Stimulated activated CD8-positive, alpha-beta memory T cell treated with anti-CD3 and anti-CD28 coated beads, Interleukin-2, amount 100 ng/mL, for 1 hour (primary cell): ENCODE measurements at places on chromosomes 3 and 15.

GRCh38 chr3:63597019-63597418 is 55.5 kb upstream of the SNTN start:
- no peak for DNase-seq

DNA sequence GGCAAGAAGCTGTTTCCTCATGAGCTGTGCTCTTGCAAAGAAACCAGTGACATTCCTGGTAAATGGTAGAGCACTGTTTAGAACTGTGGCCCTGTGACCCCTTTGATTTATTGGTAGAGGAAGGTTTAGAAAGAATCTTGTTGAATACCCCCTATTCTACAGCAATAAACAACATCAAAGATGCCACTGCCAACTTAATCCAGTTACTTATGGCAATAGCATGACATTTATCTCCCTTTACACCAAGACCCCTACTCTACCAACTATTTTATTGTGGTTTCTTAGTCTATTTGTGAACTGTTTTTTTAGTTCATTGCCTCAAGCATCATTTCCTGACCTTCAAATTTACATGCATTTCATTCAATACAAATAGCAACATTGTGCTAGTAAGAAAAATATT is 288.6 kb downstream of the EPHA3 start:
- DNase-seq = no peak

- DNase-seq = no peak
These were observed 60.2 kb downstream of the GRM7 start for GRCh38 chr3:6921066-6921465.

GRCh38 chr3:27357665-27358258 is 11.4 kb downstream of the NEK10 start:
- peak; percentile 41 for DNase-seq

- DNase-seq = no peak
These were observed 104.4 kb downstream of the PPP2R3A start for GRCh38 chr3:136069933-136070332.

DNA sequence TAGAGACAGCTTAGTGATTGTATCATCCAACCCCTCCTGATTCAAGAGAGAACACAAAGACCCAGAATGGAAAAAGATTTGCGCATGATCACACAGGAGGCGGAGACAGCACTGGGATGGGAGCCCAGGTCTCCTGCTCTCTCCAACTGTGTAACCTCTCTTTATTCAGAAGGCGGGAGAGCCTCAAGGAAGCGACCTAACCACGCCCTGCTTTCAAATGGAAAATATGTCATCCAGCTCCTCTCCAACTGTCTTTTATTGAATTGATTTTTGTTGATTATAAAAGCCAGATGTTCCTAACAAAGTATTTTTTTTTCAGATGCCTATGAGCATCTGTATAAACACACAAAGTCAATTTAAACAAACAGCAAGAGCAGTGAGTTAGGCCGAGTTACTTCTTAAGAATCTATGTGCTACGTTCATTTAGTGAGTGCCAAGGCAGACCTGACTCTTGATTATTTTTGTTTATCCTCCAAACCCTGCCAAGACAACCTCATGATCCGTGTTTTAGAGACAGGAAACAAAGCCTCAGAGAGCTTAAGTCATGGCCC is 74.5 kb downstream of the BFSP2 start:
- no peak for DNase-seq

GRCh38 chr15:42101861-42102260 is 7.5 kb upstream of the PLA2G4D start:
- no peak for DNase-seq

DNA sequence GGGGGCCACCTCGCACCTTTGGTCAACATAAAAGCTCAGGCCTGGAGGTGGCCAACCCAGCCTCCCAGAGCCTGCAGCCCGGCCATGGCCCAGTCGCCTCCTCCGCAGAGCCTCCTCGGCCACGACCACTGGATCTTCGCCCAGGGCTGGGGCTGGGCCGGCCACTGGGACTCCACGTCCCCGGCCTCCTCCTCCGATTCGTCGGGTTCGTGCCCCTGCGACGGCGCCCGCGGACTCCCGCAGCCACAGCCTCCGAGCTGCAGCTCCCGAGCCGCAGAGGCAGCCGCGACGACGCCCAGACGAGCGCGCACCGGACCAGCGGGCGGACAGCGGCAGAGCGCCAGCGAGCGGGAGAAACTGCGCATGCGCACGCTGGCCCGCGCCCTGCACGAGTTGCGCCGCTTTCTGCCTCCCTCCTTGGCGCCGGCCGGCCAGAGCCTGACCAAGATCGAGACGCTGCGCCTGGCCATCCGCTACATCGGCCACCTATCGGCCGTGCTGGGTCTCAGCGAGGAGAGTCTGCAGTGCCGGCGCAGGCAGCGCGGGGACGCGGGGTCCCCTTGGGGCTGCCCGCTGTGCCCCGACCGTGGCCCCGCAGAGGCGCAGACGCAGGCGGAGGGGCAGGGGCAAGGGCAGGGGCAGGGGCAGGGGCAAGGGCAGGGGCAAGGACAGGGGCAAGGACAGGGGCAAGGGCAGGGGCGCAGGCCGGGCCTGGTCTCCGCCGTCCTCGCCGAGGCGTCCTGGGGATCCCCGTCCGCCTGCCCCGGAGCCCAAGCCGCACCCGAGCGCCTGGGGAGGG is at the start of gene MESP2:
TSS of gene MESP2 (plus strand) at position 59 of the 799 bp plus-strand sequence. CDS start at position 85, 26 bp downstream.
- DNase-seq = no peak

- no peak for DNase-seq
These were observed 44.8 kb upstream of the NTRK3 start for GRCh38 chr15:88301311-88301710.

- DNase-seq = no peak
These were observed 95.4 kb downstream of the TBC1D2B start for GRCh38 chr15:77982127-77982490.

GRCh38 chr3:141659821-141660613 is 78.1 kb upstream of the RNF7 start:
- no peak for DNase-seq

- DNase-seq = no peak
These were observed 111.8 kb upstream of the SLC25A36 start for GRCh38 chr3:140829796-140830195.

DNA sequence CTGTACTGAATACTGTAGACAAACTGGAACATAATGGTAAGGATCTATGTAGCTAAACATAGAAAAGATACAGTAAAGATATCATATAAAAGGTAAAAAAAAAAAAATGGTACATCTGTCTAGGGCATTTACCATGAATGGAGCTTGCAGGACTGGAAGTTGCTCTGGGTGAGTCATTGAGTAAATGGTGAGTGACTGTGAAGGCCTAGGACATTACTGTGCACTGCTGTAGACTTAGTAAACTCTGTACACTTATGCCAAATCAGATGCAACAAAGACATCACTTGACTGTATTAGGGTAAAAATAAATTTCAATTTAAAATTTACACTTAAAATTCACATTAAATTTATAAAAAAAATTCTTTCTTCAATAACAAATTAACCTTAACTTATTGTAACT is 281.3 kb upstream of the LMCD1 start:
- DNase-seq = no peak

DNA sequence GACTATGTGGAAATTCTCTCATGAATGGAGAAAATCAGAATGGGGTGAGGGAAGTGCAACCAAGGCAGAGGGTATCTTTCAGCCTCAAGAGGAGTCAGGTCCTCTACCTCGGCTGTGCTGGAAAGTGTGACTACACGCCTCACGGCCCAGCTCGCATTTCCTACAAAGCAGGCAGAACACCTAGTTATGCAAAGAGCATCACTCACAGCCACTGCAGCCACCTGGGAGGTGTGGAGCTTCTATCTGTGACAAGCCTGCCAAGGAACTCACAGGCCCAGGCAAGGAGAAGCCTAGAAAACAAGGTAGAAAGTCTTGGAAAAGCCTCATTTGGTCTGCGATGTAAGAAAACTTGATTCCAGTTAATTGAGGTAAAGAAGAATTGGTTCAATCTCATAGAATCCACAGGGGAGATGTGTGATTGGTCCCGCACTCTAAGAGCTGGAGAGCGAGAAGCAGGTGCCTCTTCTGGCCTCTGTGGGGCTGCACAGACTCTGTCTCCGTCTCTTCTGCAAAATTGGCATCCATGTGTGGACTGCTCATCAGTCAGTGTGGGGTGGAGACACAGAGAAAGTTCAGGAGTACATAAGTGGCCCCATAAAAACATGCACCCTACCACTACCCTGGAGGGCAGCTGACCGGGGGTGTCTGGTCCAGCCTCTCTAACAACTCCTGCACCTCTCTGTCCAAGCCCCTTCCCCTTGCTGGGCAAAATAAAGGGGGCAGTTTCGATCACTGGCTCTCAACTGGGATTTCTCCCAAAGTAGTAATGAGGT is 76.8 kb downstream of the TAMM41 start:
- DNase-seq = no peak

DNA sequence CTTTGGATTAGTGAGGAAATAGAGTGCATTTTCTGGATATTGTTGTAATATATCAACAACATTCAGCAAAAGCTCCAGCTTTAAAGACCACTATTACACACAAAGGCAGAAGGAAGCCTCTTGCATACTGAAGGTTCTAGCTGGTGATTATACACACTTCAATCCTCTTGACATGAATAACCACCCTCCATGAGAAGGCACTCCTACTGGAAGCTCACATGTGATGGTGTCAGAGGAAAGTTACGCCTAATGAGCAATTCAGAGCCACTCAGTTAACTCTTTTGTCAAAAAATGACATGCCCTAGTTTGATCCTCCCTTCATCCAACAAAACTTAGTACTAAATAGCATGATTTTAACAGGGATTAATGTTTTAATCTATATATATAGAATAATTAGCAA is 124.6 kb upstream of the LYSMD4 start:
- DNase-seq = no peak

GRCh38 chr3:50324351-50325112 is 2.0 kb upstream of the HYAL2 start:
- DNase-seq = no peak

- peak; percentile 21 for DNase-seq
These were observed 36.5 kb upstream of the RAB11A start for GRCh38 chr15:65832549-65833364.

DNA sequence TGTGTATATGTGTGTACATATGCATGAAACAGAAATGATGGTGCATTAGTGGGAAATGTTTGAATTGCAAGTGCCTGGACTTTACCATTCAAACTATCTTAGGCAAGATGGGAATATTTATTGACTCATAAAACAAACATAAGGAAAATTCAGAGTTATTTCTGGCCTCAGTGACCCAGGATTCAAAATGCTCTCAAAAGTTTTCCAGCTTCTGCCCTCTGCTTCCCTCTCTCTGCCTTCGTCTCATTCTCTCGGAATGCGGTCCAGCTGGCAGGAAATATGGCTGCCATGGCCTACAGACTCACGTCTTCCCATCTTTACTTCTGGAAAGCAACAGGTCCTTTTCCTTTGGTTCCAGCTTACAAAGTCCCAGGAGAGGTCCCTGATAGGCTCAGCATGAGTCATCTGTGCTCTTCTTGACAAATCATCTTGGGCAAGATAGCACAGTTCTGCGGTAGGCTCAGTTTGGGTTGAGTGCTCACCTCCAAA is 8.7 kb upstream of the ZNF774 start:
- DNase-seq = no peak
